Activated CD4-positive, CD25-positive, alpha-beta regulatory T cell treated with anti-CD3 and anti-CD28 coated beads, Interleukin-2, amount 50 U/mL, for 16 hours (primary cell): ENCODE measurements at places on chromosomes 7 and 10.

GRCh38 chr7:63065684-63066083, 933.0 kb upstream of the ZNF722 start:
- no peak for DNase-seq

- no peak for DNase-seq
These were observed 322.0 kb downstream of the FRMD4A start for GRCh38 chr10:14008740-14009080.

DNA sequence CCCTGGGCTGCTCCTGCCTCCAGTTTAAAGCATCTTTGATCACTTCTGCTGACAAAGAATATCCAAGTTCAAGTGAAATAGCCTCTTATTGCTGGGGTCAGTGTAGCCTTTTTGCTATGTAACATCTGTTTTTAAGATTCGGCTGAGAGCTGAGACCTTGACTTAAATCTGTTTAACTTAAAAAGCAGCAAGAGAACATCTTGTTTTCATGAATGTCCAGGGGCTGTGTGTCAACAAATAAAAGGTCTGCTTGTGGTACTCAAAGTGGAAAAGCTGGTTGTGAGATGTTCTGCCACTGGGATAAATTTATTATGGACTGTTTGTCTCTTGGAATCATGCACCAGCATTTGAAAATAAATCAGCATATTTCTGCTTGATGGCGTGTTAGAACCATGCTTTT, 73.2 kb downstream of the CALD1 start:
- no peak for DNase-seq

DNA sequence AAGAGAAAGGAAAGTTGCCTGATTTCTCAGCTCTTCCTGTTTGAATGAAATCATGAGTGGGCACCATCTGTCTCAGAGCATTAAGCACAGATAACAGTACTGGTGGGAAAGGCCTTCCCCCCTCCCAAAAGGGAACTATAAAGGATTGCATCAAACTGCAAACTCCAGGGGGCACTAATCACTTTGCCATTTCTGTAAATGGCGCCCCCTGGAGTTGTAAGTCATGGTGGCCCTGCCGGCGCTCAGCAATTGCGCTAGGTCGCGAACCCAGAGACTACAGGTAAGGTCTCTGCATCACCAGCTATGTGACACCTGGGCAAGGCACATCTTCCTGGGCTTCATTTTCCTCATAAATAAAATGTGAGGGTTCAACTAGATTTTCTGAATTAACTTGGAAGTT, 11.1 kb downstream of the LRRC4 start:
- DNase-seq, result no peak

GRCh38 chr10:67541411-67541810, 154.6 kb downstream of the CTNNA3 start:
- DNase-seq, result no peak

- DNase-seq, result no peak
These were observed 399.0 kb upstream of the PCDH15 start for GRCh38 chr10:55200020-55200419.

DNA sequence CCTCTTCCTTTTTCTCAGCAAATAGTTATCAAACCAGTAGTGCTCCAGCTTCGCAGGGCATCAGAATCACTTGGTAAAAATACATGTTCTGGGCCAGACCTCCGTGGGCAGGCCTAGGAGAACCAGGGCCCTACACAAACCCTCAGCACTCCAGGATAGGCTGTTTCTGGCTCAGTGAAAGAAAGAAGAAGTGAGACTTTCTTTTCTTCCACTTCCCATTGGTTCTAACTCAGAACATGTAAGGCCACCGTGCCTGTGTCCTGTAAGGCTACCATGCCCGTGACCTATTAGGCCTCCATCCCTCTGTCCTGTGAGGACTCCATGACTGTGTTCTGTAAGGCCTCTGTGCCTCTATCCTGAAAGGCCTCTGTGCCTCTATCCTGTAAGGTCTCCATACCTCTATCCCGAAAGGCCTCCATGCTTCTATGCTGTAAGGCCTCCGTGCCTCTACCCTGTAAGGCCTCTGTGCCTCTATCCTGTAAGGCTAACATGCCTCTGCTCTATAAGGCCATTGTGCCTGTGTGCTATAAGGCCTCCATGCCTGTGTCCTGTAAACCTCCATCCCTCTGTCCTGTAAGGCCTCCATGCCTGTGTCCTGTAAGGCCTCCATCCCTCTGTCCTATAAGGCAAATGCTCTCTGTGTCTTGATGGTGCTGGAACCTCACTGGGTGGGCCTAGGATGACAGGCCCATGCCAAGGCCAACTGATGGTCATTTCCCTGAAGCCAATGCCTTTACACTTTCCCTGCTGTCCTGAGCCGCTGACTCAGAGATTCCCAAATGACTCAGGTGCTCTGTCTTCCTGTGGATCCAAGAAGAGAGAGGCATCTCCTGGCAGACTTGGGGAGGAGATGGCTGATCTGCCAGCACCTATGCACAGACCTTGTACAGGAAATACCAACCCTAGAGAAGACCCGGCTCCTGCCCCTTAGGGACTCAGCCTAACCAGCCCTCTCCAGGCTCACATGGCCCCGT, 96.6 kb upstream of the CACUL1 start:
- DNase-seq, result no peak

- DNase-seq, result no peak
These were observed 587.7 kb downstream of the KCNMA1 start for GRCh38 chr10:77049896-77050295.

GRCh38 chr7:84529480-84530205, 335.1 kb upstream of the SEMA3A start:
- DNase-seq, result no peak

DNA sequence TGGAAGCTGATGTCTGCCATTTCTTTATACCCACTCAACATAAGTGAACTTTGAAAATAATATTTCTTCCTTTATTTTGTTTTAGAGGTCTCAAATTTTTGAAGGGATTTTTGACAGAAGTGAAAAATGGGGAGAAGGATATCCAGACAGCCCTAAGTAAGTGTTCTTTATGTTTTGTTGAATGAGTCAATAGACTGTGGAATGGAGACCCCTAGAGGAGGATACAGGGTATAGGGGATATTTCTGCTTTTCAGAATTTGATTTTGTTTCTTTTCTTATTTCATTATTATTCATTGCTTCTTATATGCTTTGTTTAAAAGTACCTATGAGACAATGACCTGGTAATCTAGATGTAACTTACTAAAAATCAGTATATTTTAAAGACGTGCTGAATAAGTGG, 34.4 kb downstream of the PLEKHA8 start:
- DNase-seq, result no peak

DNA sequence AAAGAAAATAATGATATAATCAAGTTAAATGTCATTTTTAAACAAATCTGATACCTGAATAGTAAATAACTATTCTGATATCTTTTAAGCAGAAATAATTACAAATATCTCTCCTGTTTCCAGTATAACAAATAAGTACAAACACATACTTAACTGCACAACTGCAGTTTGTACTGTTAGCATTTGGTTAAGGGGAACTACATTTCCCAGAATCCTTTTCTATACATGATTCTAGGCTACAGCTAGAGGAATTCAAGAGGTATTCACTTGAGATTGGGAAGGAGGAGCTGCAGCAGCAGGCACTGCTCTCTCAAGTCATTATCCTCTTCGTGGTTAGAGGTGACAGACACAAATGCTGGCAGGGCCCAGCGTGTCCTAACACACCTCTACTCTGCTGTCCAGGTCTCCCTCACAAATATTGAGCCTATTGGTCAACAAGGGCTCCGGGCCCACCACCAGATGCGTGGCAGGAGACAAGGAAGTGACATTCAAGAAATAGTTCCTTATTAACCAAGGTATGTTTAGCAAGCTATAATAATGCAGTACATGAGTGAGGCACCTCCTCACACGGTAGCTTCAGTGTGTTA, 255.1 kb upstream of the MKLN1 start:
- no peak for DNase-seq

- no peak for DNase-seq
These were observed 37.0 kb downstream of the FAM20C start for GRCh38 chr7:229184-229964.

DNA sequence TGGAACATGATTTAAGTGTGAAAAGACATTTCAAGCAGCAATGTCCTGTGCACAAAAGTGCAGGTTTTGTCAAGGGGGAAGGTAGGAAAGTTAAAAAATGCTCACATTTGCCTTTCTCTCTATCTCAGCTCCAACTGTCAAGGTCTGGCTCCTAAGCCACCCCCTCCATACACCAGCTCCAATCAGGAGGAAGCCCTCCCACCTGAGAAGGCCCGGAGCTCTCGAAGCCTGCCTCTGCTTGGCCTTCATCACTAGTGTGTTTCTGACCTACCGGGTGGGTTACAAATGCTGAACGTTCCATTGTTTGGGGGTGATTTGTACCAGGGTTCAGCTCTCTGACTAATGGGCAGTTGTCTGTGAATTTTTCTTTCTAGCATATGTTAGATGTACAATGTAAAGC, 14.2 kb downstream of the CRHR2 start:
- no peak for DNase-seq

DNA sequence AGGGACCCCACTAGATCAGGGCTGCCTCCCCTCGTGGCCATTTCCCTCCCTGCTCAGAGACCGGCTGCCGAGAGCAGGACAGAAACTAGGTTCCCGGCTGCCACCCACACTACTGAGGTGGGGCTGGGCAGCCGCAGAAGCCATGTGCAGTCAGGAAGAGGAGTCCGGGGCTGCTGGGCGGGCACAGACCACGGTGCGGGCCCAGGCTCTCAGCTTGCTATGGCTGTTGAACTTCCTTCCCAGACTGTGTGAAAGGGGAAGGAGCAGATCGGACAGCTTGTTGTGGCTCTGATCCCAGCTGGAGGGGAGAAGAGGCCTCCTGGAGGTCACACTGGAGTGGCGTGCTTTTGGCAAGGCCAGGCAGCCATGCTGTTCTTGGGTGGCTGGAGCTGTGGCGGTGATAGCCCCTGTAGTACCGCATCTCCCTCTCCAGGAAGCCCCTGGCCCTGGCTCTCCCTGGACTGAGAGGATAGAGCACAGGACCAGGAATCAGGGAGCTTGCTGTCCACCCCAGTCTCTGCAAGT, 56.8 kb downstream of the HK1 start:
- no peak for DNase-seq

- no peak for DNase-seq
These were observed 28.1 kb downstream of the LRGUK start for GRCh38 chr7:134155206-134155605.

GRCh38 chr7:47191876-47192291, 390.0 kb downstream of the TNS3 start:
- DNase-seq, result no peak

- no peak for DNase-seq
These were observed 47.1 kb downstream of the RSU1 start for GRCh38 chr10:16770141-16770540.

DNA sequence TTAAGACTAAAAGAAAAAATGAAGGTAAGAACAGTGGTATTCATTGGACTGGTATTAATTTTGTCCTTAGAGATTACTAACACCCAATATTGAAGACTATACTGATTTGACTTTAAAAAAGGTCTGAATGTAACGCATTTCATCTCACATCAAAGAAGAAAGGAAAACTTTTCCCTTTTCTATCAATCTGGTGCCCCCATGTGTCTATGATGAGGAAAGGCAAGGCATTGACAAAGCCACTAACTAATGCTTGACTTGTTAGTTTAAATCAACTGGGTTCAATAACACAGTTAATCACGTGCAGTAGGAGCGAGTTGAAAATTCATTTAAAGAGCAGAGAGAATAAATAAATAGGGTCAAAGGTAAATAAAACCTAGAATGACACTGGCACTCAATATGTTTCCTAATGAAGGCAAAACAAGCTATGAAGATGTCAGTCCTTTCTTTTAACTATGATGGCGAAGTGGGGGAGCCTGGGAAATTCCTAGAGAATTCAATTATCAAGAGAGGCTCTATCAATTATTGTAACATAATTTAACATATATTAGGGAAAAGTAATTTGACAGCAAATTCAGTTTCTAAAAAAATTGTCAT, 180.9 kb downstream of the ANK3 start:
- DNase-seq, result no peak

DNA sequence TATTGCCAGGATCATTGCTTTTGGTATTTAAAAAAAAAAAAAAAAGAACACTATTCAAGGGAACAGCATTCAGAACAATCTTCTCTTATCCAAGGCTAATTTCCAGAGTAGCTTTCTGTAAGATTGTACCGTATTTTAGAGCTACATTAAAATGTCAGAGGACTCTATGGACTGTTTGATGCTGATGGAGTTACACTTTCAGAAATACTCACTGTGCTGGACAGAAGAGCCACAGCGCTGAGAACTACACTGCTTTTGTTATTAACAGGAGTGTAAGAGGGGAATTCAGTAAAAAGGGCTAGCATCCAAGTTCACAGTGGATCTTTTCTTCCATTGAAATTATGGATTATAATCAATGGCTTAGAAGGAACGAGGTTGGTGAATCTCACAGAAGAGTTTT, 247.7 kb downstream of the AHR start:
- no peak for DNase-seq

DNA sequence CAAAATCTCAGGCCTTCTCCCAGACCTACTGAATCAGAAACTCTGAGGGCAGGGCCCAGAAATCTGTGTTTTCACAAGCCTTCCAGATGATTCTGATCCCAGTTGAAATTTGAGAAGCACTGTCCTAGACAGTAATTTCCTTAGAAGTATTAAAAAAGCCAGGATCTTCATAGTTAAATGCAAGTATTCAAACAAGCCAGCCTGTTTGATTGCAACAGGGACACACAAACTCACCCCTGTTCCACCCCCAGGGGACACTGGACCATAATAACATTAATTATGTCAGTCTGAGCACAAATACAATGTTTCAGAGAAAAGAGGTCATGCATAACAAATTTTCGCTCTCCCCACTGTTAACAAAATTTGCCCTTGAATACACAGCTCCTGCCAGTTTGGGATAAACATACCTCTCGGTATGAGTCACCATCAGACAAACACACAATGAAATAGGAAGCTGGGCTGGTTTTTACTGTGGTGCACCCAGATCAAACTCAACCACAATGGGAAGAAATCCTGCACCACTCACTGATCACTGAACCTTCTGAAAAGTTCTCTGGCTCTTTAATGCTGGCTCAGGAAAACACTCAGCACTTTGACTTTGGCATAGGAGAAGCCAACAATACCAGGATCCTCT, 34.3 kb downstream of the ABLIM1 start:
- DNase-seq, result no peak

DNA sequence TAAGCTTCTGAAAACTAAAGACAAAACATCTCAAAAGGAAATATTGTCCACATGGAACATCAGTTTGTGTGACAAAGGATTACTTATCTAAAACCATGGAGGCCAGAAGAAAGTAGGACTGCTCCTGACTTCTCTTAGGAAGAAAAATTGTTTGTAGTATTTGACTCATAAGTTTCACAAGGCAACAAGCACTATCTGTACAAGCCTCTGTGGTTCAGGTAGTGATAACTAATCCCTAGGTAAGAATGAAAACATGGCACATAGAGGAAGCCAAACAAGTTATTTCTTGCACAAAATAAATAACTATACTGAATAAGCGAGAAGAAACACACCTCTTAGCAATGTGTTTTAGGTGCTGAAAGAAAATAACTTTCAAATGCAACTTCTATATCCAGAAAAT, 30.3 kb downstream of the TFPI2 start:
- no peak for DNase-seq

- no peak for DNase-seq
These were observed 106.2 kb upstream of the KCTD7 start for GRCh38 chr7:66522518-66522917.
